Stimulated activated CD8-positive, alpha-beta memory T cell treated with anti-CD3 and anti-CD28 coated beads, Interleukin-15, amount 100 ng/mL, for 4 hours (primary cell): ENCODE measurements at places on chromosomes 3 and 15.

GRCh38 chr3:191136347-191136746, 62.7 kb upstream of the OSTN start:
- DNase-seq: no peak

DNA sequence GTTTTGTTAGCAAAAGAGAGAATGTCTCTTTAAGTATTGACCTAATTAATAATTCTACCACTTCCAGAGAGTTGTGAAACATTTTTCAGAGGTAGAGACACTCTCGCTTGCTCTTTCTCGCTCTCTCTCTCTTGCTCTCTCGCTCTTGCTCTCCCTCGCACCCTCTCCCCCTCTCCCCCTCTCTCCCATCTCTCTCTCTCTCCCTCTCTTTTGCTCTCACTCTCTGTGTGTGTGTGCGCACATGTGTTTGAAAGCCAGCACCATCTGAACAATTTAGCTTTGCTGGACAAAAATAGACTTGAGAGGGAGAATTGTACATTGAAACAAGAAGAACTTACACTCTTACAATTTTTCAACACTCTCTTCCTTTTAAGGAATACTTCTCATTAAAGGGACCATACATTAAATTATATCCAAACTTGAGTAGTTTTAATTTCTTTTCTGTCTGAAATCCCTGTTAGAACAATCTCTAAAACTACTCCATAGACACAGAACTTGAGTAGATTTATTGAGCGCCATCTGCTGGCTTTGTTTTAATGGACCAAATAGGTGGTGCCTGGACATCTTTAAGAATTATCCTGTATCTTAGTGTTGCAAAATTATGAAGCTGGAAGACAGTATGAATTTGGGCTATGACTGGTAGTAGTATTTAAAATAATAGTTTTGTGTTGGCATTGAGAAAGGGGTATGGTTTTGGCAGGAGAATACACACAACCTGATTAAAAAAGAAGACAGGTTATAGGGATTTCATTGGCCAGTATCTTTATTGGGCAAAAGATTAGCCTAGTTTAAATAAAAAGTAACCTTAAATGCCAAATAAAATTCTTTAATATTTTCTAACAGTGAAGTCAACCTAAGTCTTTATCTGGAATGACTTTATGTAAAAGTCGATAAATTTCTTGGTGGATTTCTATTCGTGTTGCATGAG, 124.6 kb downstream of the AKAP13 start:
- peak; percentile 11 for DNase-seq

GRCh38 chr3:158725348-158726011, 6.8 kb downstream of the RARRES1 start:
- no peak for DNase-seq

GRCh38 chr15:43998607-43999006, 171.8 kb downstream of the WDR76 start:
- no peak for DNase-seq

DNA sequence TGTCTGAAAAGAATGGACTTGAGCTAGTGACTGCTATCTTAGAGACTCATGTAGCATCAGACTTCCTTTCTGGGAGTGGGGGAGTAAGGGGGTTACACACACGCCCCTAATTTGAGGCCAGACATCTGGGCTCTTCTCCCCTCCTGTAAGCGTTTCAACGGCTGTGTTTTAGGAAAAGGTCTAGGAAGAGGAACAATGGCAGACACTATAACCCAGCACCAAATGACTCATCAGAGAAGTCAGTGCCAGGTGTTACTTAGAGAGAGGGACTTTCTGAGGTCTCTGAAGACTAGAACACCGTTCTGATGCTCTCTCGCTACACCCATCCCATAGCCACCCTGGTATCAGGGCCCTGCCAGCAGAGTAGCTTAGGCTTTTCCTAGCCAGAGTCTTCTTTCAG, 65.5 kb downstream of the SSUH2 start:
- DNase-seq: no peak

- DNase-seq: no peak
Observed at GRCh38 chr3:134675726-134676256, 25.0 kb upstream of the KY start.

DNA sequence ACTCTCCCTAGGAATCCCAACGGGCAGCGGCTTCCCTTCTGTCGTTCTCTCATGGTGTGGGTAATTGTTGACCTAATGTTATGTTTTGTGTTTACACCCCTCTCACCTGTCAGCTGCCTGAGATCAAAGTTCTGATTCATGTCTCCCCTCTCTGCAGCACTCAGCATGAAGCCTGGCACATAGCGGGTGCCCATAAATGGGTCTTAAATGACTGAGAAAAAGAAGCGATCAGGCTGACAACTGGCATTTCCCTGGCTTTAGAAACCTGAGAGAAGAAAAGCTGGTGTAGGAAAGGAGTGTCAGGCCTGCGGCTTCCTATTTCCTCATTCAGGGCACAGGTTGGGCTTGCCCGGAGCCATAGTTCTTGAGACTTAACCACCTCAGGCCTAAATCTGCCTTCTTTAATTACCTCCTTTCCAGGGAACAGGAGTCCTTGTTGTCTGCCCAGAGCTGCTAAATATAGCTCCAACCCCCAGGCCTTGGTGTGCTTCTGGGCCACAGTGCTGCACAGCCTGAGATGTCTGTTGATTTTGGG, 31.8 kb downstream of the LPP start:
- DNase-seq: no peak

- no peak for DNase-seq
Observed at GRCh38 chr3:133264920-133265319, 134.9 kb upstream of the BFSP2 start.

DNA sequence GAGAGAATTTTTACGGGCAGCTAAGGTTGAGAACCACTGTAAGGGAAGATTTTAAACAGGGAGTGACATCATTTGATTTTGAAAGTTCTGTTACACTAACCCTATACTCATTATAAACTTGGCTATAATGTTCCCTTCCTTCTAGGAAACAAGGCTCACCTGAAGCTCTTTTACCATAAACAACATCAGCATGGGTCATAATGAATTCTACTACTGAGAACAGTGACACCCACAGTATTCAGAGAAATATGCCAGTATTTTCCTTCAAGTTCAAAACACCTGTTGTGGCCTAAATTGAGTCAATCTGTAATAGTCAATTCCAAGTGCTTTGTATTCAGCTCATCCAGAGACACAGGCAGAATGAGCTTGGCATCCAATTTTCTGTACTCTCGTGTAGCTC, 175.3 kb upstream of the STT3B start:
- no peak for DNase-seq

- no peak for DNase-seq
Observed at GRCh38 chr3:194572143-194572789, 61.0 kb downstream of the TMEM44 start.

DNA sequence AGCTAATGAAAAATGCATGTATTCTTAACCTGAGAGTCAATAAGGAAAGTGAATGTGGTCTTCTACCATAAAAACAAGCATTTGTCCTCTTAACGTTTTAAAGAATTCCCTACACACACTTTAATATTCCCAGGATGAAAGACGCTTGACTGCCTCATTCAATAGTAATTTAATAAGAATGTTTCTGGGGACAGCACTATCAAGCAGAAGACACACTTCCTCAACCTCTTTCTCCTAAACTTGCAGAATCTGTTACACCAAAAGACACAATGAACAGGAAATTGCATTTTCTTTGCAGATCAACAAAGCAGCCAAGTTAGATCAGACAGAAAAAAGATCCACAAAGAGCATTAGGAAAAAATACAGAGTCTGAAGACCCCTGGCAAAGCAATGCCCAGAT, 97.7 kb downstream of the PLCH1 start:
- no peak for DNase-seq

DNA sequence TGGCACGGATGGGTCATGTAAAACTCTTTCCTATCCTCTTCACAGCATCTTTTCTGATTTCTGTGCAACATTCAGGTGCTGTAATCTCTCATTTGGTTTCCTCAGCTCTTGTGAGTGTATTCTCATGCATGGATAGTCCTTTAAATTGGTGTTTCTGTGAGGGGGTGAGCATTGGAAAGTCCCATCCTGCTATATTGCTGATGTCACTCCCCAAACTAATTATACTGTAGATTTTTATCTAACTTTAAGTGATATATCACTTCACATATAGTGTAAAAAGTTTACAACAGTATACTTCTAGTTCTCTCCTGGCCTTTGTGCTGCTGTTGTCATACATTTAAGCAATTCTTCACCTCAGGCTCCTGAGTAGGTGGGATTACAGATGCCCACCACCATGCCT, 102.7 kb downstream of the GLDN start:
- no peak for DNase-seq

- DNase-seq: no peak
Observed at GRCh38 chr15:55694652-55695150, 48.3 kb downstream of the PRTG start.

DNA sequence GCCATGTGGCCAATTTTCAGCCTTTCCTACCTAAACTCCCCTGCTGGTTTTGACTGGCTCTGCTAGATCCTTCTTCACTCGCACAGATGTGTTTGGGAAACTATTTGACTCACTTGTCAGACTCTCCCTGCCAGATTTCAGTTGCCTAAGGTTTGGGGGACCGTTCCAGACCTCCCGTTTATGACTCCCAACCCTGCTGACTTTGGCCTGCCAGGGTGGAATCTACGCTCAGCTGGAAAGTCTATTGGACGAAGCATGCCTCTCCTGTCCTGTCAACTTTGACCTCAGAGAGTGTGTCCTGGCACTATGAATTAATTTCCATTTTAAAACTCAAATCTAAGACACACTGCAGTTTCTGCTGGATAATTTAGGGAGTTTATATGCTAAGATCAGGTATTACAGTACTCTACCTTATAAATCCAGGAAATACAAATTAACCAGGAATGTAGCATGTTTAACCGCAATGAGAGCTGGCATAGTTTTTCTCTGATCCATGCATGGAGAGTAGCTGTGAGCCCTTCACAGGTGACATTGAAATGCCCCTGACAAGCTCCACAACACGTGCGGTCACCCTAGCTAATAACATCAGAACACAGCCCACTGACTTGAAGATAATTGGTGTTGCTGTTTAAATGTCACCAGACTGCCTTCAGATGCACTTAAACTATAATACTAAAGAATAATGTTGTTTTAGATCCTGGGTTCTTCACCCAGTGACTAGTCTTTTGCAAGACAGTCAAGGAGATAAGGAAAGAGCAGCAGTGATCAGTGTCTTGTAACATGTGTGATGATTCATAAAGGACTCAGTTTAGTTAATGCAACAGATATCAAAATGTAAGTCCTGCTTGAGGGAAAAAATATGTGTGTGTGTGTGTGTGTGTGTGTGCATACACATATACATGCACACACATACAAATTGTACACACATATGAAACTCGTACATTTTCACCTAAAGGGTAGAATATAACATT, 223.0 kb upstream of the MCTP2 start:
- no peak for DNase-seq

DNA sequence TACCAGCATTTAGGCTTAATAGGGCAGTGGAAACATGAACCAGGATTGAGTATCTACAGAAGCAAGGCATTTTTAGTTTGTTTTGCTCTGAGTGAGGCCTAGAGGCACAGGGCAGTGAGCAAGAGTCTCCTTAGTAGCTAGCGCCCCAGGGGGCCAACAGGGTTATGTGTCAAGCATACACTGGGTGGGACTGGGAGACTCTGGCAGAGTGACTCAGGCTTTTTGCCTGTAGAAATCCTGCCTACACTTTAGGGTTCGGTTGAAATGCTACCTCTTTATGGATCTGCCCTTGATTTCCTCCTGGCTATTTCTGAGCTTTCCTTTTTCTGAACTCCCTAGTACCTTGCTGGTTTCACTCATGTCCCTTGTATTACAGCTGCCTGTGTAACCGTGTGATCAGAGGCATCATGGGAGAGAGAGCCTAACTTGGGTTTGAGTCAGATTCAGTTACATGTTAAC, 72.2 kb downstream of the TOP2B start:
- no peak for DNase-seq

DNA sequence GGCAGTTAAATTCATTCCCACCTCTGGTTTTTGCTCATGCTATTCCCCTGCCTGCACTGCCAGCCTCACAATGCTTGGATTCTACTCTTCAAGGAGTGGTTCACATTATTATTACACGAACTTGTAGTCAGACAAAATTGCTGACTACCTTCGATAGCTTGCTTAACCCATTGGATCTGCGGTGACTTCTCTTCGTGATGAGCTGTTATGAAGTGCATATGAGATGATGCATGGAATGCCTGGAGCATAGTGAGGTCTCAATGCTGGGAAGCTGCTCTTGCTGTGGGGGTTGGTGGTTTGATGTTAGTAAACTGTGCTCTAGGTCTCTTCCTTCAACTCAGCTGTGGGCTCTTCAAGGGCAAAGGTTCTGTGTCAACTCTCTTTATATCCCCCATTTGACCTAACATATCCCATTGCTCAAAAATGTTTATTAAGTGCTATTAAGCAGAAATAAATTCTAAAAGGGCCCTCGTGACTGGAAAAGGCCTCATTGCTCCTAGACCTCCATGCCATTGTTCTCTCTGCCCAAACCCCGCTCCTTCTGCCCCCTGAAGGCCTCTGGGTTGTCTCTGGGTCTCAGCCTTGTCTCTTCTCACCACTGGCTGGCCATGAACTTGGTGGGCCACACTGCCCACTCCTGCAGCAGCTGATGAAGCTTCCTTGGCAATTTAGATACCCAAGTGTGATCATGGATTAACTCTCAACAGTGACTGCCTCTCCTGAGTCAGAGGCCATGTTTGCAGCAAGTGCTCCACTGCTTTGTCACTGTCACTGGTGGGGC, 4.5 kb upstream of the SLCO2A1 start:
- no peak for DNase-seq

- DNase-seq: peak; percentile 23
Observed at GRCh38 chr3:66303491-66303901, 82.7 kb downstream of the SLC25A26 start.

GRCh38 chr3:18808429-18808828, 339.9 kb upstream of the KCNH8 start:
- DNase-seq: no peak
